GM12865 (cell line): ENCODE measurements at places on chromosomes 11 and 22.

- DNase-seq, result peak; percentile 28
These were observed 6.0 kb upstream of the OR10A2 start for GRCh38 chr11:6856871-6857270.

DNA sequence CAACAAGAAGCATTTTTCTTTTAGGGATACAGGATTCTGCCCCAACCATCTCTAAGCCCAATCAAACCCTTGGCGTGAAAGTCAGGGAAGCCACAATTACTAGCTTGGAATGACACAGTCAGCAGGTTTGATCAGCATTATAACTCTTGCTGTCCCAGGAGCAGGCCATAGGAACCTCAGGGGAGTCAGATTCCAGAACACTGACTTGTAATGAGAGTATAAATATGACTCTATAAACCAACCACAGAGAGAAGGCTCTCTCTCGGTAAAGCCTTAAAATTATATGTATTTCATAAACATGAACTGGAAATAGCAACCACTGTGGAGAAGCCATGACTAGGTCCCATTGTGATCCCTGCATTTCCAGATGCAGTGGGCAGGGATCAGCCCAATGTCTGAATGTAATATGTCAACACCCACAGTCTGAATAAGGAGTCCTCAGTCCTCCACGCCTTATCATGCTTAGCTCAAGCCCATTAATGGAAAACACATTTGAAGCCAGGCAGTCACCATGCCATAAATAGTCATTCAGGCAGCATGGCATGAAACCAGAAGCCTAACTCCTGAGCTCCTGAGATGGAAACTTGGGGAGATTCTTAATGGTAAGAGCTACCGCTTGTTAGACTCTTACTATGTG is 99.1 kb upstream of the MTNR1B start:
- DNase-seq, result no peak

DNA sequence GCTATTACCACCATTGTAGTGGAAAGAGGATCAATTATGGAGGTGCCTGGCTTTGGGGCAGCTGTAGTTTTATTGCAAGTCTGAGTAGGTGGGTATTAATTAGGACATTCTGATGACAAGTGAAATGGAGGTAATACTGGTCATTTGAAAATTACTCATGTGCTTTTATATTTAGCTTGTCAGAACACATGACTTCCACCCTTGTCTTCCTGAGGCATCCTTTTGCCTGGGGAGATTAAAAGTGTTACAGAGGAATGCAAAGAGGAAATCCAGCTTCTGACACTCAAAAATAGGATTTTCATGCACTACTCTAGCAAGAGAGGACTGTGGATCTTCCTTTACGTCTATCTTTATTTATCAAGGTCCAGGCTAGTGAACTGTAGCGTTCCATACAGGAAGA is 44.7 kb upstream of the CAPRIN1 start:
- no peak for DNase-seq

- no peak for DNase-seq
These were observed 48.5 kb downstream of the PPP6R3 start for GRCh38 chr11:68509066-68509465.

GRCh38 chr11:108847298-108847990 is 182.6 kb downstream of the DDX10 start:
- DNase-seq, result no peak

- DNase-seq, result peak; percentile 56
These were observed 96.9 kb downstream of the FAM76B start for GRCh38 chr11:95692526-95693260.

GRCh38 chr11:61834278-61835048 is 6.4 kb downstream of the FADS2 start:
- peak; percentile 95 for DNase-seq

GRCh38 chr11:93199616-93200015 is 1.8 kb upstream of the SLC36A4 start:
- DNase-seq, result no peak

DNA sequence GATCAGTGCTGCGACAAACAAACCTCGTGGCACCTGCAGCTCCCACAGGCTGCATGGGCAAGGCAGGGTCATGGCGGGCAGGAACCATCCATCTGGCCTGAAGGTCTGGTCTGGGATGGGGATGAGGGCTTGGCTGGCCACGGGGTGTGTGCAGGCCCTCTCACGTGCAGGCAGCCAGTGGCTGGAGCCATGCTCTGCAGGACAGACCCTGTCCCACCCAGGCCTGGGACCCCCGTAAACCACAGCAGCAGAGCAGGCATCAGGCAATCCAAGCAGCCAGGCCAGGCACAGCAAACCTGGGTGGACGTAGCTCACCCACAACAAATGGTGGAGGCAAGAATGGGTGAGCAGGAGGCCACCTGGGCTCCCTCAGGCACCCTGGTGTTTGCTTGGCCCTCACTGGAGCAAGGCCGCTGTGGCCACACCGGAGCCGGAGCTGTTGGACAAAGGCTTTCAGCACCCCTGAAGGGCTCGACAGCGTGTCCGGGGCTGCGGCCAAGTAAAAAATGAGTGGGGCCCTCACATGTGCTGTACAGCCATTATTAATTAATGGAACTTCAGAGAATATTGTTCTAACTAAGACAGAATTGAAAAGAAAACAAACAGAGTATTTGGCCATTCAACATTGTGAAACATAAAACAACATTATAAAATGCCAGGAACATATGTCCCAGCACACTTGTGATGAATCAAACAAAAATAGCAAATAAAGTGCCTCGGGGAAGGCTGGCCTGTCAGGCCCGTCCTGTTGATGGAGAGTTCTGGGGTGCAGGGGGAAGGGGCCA is 24.0 kb upstream of the GNB1L start:
- DNase-seq, result no peak

DNA sequence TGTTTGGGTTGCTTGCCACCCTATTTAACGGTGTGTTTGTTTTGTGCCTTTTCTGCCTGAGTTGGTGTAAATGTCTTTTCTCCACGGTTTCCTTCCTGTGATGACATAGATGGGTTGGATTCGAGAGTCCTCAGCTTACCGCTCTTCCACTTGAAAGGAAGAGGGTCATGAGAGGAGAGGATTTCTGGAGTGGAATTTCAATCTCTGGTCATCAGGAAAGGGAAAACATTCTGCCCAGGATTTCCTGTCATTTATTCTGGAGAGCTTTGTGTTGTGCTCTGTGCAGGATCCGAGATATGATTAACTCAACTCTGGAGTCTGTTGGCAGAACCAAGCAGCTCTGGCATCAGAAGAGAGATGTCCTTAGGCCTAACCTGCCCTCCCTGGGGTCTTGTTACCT is 605.2 kb downstream of the NTM start:
- no peak for DNase-seq

- no peak for DNase-seq
These were observed 10.6 kb upstream of the GNB1L start for GRCh38 chr22:19865141-19865829.

GRCh38 chr11:70556884-70557741 is 158.8 kb downstream of the CTTN start:
- peak; percentile 12 for DNase-seq
